BJ (cell line): ENCODE measurements at places on chromosomes 3 and 15.
A peak's percentile ranks its signal among the peaks of the same experiment; 100 is the strongest.

DNA sequence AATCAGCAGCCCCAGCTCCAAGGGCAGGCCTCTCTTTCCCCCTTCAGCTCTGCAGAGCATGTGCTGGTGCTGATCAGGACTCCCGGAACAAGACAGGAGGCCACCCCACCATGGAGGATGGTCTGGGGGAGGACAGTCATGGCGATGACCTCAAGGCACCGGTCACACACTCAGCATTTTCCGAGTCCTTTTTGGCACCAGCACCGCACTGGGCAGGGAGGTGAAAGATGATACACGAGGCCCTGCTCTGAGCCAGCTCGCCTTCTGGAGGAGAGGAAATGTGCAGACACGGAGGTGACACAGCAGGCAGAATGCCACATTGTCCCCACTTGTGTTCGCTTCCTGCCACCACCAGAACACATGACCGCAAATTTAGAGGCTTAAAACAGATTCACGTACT is 61.8 kb upstream of the SEC61A1 start:
- DNase-seq, result no peak

DNA sequence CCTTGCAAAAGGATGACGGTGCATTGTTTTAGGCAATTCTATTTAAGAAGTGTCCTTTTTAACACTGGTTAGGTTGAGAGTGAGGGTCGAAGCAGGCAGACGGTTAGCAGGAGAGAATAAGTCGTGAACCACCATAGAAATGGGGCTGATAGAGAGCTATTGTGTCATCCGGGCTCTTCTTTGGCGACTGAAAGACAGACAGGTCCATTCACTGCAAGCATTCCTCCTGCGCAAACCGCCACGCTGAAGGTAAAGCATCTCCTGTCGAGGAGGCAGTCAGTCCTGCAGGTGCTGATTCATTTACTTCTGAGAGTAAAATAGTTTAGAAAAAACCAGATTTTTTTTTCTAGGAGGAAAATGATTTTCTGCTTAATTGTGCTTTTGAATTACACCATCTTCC is 1002.8 kb upstream of the NR2F2 start:
- DNase-seq, result no peak

DNA sequence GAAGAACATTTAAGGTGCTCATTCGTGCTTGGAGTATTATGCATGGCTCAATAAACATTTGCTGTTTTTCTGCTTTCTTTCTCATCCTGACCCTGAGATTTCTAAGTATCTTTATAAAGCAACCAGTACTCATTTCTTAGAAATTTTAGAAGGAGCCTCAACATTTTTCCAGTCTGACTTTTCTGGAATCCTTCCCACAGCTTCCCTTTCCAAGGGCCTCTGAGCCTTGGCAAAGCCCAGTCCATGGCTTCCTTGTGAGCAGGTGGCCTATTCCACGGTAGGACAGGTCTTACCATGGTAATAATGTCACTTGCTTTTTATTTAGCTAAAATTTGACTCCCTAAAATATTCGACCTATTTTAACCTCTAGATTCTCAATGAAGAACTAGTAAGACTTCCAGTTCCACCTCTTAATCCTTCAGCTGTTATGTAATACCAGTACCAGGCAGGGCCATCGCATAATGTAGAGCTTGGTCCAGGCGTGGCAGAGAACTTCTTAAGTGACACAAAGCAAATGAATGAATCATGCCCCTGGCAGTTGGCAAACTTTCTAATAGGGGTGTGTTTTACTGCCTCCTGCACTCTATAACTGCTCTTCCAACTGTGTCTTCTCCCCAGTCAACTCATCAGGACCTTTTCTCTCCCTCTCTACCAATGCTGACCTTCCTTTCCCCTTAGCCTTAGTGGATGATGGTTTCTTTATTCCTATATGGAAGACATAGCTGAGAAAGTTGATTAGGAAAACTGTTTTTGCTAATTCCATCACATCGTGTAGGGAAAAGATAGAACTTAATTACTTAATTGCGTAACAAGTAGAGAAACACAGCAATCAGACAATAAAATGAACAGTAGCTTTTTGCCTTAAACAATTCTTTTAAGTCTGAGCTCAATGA is 894 bp upstream of the TM4SF4 start:
- peak; percentile 69 for DNase-seq

DNA sequence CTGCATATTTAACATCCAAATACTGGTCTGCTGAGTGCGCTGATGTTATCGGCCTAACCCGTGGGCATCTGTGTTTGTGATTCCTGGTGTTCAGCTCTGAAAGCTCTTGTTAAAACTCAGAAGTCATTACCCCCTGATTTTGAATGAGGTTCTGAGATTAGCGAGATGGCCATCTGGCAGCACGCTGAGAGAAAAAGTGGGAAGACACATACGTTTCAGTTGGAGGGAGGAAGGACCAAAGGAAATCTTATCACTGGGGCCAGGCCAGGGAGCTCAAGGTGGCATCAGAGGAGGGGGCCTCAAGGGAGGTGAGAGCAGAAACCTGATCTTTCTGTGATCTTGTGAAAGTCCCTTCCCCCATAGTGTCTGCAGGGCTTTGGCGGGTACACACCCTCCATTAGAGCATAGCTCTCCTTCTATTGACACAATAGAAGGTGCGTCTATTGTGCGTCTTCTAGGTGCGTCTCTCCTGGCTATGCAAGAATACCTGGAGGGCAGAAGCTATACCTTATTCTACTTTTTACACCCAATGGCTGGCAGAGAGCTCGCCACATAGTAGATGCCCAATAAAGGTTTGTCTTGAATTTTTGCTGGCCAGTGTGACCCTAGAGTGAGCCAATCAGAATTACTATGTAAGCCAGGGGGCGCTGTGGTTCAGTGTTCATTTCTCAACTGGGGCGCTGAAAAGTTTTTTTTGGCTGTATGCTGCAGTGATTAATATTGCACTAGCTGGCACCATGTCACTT is 182.4 kb downstream of the SHQ1 start:
- no peak for DNase-seq

GRCh38 chr3:143291836-143292447 is 172.4 kb downstream of the CHST2 start:
- no peak for DNase-seq

DNA sequence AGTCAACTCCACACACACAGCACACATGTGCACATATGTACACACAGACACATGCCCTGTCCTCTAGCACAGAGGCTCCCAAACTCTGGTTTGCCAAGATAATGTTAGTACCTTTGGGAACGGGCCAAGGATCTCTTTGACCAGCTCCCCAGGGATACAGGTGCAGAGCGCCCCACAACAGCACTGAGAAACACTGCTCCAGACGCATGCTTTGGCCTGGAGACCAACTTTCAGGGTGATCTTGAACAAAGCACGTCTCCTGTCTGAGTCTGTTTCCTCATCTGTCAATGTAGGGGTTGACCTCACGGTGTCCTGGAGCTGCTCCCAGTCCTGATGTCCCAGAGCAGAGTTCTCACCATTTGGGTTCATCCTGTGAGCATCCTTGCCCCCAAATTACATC is 15.9 kb upstream of the SKOR1 start:
- no peak for DNase-seq

GRCh38 chr3:196641333-196642054 is 2.0 kb downstream of the NRROS start:
- no peak for DNase-seq

GRCh38 chr3:114697401-114697800 is 403.6 kb downstream of the TIGIT start:
- no peak for DNase-seq

- no peak for DNase-seq
Observed at GRCh38 chr3:43316783-43317460, 30.6 kb downstream of the SNRK start.

DNA sequence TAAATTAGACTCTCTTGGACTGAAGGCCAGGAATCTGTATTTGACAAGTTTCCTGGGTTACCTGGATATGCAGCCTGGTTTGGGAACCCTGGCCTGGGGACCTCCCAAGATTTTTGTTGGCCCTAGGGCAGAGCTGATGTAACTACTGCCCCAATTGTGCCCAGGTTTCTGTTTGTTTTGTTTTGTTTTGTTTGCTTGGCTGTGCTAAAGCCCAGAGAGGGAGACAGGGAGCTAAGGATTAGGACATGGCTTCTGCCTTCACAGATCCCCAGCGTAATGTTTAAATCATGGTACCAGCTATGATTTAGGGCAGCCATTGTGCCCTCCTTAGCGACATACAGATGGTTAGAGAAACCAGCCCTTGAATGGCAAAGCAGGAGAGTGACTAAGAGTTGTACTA is 47.6 kb downstream of the ABHD5 start:
- no peak for DNase-seq

- no peak for DNase-seq
Observed at GRCh38 chr3:122560680-122561079, 3.4 kb downstream of the PARP9 start.

DNA sequence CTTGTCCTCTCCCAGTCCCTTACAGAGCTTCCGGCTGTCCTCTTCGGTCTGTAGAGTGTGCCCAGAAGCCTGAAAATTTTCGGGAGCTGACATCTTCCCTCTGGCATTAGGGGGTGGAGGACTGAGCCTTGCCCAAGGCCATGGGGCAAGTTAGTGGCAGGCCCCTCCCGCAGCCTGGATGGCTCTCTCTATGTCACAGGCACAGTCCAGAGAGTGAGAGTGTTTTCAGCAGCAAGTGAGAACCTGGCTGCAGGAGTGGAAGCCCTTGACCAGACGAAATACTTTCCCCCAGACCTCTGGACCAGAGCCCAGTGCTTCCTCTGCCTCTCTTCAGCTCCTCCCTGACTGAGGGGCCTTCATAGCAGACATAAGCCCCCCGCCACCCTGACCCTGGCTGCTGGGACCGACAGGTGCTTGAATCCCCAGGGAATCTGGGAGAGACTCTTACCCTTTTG is 50.5 kb upstream of the SEC22A start:
- no peak for DNase-seq

DNA sequence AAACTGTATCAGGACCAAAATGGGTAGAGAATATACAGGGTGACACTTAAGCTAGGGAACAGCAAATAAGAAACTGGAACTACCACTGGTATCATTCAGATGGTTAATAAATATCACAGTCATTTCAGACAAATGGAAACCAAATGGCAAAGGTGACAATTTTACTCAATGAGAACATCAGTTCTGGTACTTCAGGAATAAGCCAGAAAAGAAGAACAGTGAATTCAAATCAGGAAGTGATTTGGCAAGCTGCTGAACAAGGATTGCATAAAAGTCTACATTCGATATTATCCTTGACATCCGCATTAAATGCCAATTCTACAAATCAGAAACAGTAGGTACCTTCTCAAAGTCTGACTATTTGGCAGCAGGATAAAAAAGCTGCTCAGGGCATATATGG is 23.5 kb upstream of the STIMATE start:
- DNase-seq, result no peak

- no peak for DNase-seq
Observed at GRCh38 chr15:69172847-69173246, 12.4 kb downstream of the GLCE start.

DNA sequence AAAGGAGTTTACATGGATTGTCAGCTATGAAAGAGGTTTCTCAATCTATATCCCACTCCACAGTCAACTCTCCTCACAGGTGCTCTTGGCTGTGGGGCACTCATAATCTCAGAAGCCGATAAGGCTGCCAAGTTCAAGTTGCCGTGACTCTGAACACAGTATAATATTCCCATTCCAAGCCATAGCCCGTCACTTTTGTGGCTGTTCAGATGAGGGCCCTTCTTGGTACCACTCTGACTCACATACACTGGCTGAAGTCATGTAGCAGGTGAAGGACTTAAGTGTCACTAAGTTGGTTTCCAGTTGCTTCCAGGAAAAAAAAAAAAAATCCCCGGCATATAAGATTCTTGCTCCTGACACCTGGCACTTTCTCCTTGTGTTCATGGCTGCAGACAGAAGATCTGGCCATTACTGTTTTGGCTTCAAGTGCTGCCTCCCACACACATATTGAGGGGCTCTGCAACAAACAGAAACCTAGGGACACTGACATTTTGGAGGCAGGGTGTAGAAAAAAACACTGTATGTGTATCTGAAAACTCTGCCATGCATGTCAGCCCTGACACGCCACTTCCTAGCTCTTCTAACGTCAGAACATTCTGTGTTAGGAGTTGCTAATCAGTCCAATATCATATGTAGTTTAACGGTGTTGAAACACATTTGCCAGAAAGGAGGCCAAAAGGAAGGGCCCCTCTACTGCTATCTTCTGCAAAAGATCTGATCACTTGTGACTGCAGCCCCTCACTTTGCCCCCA is 170.2 kb upstream of the ICE2 start:
- no peak for DNase-seq

- DNase-seq, result no peak
Observed at GRCh38 chr3:106566277-106566676, 697.5 kb upstream of the CBLB start.

- no peak for DNase-seq
Observed at GRCh38 chr3:124636863-124637296, 93.4 kb upstream of the UMPS start.

- peak; percentile 71 for DNase-seq
Observed at GRCh38 chr3:72338942-72339669, 509.1 kb downstream of the SHQ1 start.
